ENCODE measurements at places on chromosomes 7 and 10.

- DNase-seq, result no peak
Observed at GRCh38 chr10:33612551-33612950, 278.1 kb upstream of the NRP1 start.

GRCh38 chr7:46139079-46139478 is 218.0 kb upstream of the IGFBP3 start:
- DNase-seq, result no peak

DNA sequence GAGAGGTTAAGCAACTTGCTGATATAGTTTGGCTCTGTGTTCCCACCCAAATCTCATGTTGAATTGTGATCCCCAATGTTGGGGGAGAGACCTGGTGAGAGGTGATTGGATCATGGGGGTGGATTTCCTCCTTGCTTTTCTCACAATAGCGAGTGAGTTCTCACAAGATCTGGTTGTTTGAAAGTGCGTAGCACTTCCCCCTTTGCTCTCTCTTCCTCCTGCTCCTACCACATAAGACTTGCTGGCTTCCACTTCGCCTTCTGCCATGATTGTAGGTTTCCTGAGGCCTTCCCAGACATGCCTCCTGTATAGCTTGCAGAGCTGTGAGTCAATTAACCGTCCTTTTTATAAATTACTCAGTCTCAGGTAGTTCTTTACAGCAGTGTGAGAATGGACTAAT is 13.5 kb upstream of the ZNRF2 start:
- DNase-seq, result no peak

- DNase-seq, result no peak
Observed at GRCh38 chr7:138358850-138359341, 101.2 kb upstream of the TRIM24 start.

- DNase-seq, result no peak
Observed at GRCh38 chr10:36771725-36772124, 353.7 kb upstream of the ANKRD30A start.

- no peak for DNase-seq
Observed at GRCh38 chr7:79227044-79227443, 226.4 kb downstream of the MAGI2 start.

DNA sequence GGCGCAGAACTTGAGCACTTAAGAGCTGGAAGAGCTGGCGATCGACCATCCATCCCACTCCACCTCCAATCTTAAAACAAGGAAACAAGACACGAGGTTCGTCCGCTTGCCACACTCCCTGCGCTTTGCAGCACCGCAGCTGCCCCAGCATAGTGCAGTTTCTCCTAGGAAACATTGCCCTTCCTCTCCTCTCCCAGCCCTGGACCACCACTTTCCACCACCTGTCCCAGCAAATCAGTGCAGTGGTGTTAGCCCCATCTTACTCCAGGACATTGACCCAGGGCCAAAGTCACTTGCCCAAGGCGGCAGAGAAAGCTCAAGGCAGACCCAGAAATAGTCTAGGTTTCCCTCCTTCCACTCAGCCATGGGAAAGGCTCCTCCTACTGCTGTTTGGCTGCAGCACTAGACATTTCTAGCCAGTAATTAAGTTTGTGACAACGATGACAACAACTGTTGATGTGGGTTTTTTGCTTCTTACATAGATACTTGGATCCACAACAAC is 1.5 kb upstream of the PARD3 start:
- DNase-seq, result no peak

GRCh38 chr7:31416381-31416870 is 75.9 kb upstream of the NEUROD6 start:
- no peak for DNase-seq

- DNase-seq, result no peak
Observed at GRCh38 chr7:152956006-152956405, 196.5 kb downstream of the ACTR3B start.

- DNase-seq, result no peak
Observed at GRCh38 chr10:113427236-113427735, 125.6 kb upstream of the HABP2 start.

GRCh38 chr7:80330434-80330833 is 181.4 kb downstream of the GNAT3 start:
- no peak for DNase-seq

DNA sequence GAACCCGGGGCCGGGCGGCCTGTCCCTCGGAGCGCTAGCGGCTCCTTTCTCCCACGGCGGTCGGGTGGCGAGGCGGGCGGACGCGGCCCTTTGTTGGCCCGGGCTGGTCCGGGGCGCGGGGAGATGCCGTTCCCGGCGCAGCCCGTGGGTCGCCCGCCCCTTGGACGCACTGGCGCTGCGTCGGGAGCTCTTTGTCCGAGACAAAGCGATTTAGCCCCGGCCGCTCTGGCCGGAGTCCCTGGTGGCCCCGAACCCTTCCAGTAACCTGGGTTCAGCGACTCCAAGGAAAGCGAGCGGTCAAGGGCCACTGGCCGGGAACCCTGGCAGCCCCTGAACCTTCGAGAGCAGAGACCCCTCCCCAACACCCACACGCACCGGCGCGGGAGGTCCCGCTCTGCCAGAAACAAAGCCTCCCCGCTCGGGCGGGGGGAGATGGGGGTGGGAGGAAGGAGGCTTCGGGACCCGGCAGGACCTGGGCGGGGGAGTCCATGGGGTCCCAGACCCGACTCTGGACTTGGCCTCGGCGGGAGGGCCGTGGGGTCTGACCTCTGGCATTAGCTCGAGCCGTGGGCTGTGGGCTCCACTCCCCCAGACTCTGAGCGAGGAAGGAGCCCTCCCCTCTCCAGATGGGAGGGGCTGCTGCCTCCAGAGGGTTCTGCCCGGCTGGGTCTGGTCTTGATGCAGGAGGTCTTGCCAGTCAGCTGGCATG is 836 bp downstream of the DPYSL4 start:
- DNase-seq, result no peak

- DNase-seq, result no peak
Observed at GRCh38 chr7:36928311-36928710, 204.0 kb upstream of the AOAH start.

GRCh38 chr10:90592638-90593302 is 265.1 kb downstream of the HTR7 start:
- DNase-seq, result no peak

DNA sequence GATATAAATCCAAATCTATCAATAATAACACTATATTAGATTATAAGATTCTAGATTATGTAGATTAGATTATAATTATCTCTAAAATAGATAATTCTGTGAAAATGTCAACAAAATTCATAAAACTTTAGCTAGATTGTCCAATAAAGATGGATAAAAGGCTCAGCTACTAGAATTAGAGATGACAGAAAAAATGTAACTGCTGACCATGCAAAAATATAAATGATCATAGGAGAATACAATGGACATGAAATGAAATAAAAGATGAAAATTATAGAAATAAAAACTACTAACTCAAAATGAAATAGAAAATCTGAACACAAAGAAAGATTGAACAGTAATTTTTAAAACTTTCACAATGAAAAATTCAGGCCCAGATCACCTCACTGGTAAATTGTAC is 1332.1 kb upstream of the CELF2 start:
- no peak for DNase-seq

GRCh38 chr7:71868797-71869196 is 543.3 kb downstream of the CALN1 start:
- no peak for DNase-seq

GRCh38 chr7:33273356-33273755 is 144.0 kb downstream of the BBS9 start:
- no peak for DNase-seq

DNA sequence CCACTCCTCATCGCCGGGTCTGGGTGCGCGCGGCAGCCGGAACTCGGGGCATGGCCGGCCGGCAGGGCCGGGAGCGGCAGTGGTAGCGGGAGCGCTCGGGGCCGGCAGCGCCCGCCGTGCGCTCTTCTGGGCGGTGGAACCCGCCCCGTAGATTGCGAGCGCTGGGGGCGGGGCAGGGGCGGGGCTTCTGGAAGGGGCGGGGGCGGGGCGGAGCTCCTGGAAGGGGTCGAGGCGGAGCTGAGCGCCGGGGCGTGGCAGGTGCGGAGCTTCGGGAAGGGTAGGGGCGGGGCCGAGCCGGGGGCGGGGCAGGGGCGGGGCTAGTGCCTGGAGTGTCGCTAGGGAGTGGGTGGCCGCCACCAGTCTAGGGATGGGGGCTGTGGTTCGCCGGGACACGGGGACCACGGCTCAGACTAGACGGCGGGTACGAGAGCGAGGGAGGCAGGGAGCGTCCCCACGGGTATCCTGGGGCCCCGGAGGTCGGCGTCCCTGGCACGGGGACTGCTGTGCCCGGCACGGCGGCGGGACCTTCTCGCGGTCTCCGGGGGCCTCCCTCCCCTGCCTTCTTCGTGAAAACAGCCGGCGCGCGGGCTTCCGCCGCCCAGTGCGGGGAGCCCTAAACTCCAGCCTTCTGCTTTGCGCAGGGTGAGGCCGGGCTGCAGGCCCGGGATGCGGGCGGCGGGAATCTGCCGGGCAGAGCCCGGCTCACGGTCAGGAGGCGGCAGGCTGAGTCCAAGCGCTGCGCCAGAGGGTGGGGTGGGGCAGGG is at the start of gene STK32C:
Gene STK32C, minus strand, starts transcription at position 128 of the 764 bp plus-strand sequence. Its CDS starts 117 bp downstream, at position 11.
- DNase-seq, result peak; percentile 88

GRCh38 chr10:34232481-34232880 is 582.6 kb downstream of the PARD3 start:
- no peak for DNase-seq

- no peak for DNase-seq
Observed at GRCh38 chr7:78912781-78913180, 540.7 kb downstream of the MAGI2 start.

DNA sequence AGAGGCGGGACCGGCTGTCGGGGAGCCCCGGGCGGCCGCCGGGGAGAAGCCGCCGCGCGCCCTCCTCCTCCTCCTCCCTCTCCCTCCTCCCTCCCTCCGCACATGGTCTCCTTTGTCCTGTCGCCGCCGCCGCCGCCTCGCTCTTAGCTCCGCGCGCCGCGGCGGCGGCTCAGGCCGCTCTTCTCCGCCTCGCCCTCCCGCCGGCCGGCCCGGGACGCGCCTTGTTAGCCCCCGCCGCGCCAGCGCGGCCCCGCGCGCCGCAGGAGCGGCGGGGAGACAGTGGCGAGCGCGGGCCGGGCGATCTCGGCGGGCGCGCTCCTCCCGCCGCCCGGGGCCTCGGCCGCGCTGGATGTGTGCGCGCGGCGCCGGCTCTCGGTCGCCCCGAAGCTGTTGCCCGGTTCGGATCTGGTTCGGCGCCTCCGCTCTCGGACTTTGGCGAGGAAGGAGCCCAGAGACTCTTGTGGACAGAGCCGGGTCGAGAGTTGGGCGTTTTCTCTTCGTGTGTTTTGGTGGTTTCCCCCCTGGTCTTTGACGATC is 437.4 kb upstream of the GALNT17 start:
- no peak for DNase-seq

DNA sequence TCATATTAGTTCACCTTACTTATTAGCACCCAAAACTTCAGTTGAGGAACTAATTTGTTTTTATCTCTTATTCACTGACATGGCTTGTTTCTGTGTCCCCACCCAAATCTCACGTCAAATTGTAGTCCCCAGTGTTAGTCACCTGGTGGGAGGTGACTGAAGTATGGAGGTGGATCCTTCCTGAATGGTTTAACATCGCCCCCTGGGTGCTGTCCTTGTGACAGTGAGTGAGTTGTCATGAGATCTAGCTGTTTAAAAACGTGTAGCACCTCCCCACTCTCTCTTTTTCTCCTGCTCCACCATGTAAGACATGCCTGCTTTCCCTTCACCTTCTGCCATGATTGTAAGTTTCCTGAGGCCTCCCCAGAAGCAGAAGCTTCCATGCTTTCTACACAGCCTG is 75.0 kb upstream of the HECTD2 start:
- DNase-seq, result no peak

GRCh38 chr10:86393362-86393761 is 26.8 kb upstream of the GRID1 start:
- DNase-seq, result no peak

Measured in stimulated activated CD8-positive, alpha-beta memory T cell treated with anti-CD3 and anti-CD28 coated beads, Interleukin-2, amount 100 ng/mL, for 1 hour (primary cell).